NCI-H2029 (cell line): ENCODE measurements at places on chromosomes 3 and 15.

DNA sequence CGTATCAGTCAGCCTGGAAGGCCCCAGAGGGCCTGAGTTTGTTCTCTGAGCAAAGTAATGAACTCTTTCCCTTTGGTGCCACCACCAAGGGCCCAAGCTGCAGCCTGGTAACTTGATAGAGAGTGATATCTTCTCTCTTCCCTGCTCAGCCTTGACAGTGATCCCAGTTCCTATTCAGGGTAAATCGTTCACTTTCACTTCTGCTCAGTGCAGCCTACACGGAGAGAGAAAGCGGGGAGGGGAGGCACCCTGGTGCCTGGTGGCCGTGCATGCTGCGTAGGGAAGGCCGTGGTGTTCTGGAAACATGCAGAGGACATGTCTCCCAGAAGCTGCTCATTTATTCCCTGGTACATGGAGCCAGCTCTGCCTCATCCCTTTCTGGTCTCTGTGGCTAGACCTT is 54.9 kb downstream of the KIF9 start:
- DNase-seq, result no peak

GRCh38 chr3:119359476-119360326 is 65.5 kb downstream of the ARHGAP31 start:
- no peak for DNase-seq

- no peak for DNase-seq
Observed at GRCh38 chr3:50124052-50124799, 30.9 kb upstream of the SEMA3F start.

- no peak for DNase-seq
Observed at GRCh38 chr3:48945891-48946549, 27.4 kb downstream of the ARIH2 start.

GRCh38 chr15:79957741-79958140 is 13.3 kb downstream of the BCL2A1 start:
- no peak for DNase-seq

GRCh38 chr3:146469150-146470017 is at the start of gene PLSCR2:
Gene PLSCR2, minus strand, starts transcription at chr3:146469561. Its CDS starts 9,657 bp downstream, at chr3:146459904.
- DNase-seq, result peak; percentile 79

GRCh38 chr15:41985236-41986160 is 13.1 kb upstream of the EHD4 start:
- no peak for DNase-seq

GRCh38 chr15:46701346-46701745 is 1016.0 kb upstream of the SEMA6D start:
- no peak for DNase-seq

- no peak for DNase-seq
Observed at GRCh38 chr3:44160818-44161217, 80.9 kb upstream of the TOPAZ1 start.

GRCh38 chr3:13262493-13263211 is 157.5 kb downstream of the NUP210 start:
- DNase-seq, result peak; percentile 57

GRCh38 chr3:194460566-194460965 is 26.2 kb downstream of the ATP13A3 start:
- DNase-seq, result no peak

- DNase-seq, result peak; percentile 92
Observed at GRCh38 chr3:156681002-156681401, 6.6 kb downstream of the TIPARP start.

DNA sequence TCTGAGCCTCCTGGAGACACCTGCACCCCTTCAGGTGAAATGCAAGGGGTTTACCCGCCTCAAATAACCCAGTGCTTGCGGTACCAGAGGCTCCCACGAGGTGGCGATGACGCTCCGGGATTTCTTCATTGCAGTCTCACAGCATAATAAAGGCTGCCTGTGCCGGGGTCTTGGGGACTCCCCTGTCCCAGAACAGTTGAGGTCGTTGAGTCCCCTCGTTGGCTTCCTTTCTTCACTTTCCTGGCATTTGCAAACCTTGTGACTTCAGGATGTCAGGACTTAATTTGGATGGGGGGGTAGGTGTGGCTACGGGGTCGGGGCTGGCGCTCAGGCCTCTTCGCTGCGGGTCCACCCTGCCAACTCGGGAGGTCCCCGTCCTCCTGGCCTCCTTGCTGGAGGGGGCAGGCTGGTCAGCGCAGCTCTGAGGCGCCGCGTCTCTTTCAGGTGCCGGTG is 1.3 kb downstream of the GNAT1 start:
- no peak for DNase-seq

GRCh38 chr15:63942486-63943365 is 103.6 kb downstream of the DAPK2 start:
- no peak for DNase-seq

DNA sequence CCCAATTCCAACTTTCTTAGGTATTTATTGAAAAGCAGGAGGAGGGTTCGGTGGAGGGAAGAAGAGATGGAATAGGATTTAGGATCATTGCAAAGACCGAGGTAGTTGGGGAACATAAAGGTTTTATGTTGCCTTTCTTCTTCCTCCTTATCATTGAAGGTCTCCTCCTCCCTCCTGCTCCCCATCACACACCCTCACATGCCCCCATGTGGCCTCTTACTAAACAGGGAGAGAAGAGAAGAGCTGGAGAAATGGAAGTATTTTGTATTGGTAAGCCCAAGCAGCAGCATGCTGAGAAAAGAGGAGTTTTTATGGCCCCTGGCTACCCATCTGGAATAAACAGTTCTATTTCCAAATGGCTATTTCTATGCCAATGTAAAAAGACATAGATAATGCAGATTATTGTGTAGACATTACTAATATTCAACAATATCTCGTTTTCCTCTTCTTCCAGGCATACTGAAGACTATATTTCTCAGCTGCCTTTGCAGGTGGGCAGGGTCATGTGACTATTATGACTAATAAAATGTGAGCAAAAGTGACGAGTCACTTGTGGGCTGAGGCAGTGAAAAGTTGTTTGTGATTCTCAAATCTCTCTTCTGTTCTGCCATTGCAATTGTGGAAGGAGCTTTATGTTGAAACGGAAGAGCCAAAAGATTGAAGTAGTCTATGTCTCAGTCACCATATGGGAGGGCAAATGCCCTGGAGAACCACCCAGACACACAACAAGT is 5.2 kb upstream of the GPR176 start:
- DNase-seq, result no peak

DNA sequence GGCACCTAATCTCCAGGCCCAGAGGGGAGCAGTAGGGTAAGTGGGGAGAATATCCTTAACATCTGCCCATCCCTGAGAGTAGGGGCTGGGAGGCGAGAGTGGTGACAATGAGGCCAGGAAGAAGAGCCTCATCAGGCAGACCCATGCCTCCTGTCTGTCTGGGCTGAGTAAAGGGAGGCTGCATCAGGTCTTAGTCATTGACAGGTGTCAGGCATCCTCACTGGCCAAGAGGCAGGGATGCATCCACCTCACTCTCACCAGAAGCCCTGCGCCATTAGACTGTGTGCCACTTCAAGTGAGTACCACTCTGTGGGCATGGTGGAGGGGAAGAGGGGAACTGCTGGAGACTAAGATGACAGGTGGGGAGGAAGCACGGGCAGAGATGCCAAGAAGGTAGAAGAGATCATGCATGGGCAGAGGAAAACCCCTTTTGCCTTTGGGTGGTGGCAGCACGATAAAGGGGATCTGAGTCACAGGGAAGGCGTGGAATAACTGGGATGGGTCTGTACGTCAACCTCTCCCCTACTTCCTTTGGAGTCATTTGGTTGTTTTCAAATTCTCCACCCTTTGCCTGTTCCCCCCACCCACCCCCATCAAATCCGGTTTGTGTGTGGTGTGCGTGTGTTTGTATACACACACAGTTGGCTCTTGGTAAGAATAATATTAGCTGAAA is 14.1 kb downstream of the ANAPC13 start:
- DNase-seq, result no peak

DNA sequence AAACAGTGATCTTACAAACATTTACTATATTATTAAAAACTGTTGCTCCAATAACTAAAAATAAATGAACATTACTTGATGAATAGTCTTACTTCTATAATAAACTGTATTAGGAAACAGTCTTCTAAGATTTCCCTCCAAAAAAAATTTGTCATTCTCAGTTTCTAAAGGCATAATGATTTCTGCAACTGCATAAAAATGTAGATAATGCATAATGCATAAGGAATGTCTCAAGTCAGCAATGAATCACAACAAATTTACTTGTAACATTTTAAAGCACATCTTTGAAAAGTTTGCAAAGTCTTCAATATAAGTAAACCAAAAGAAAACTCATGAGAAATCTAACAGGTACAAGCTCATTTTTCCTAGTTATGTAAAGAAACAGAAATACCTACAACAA is 113.5 kb downstream of the VPS13C start:
- no peak for DNase-seq

DNA sequence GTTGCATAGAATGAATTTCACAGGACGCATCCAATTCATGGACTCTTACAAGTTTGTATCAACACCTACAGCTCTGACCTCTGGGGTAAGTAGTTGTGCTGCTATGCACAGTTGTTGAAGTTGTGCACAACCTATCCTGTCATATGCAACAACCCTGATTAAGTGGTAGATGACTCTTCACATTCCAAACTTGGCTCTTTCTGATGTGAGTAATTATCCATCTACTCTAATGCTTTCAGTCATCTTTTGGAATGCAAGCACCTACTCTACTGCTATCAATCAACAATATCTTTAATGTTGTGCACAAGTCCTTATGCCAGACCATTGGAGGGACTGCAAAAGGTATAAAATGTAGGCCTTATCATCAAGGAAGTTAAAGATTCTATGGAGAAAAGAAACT is 921.4 kb downstream of the MCTP2 start:
- DNase-seq, result no peak

DNA sequence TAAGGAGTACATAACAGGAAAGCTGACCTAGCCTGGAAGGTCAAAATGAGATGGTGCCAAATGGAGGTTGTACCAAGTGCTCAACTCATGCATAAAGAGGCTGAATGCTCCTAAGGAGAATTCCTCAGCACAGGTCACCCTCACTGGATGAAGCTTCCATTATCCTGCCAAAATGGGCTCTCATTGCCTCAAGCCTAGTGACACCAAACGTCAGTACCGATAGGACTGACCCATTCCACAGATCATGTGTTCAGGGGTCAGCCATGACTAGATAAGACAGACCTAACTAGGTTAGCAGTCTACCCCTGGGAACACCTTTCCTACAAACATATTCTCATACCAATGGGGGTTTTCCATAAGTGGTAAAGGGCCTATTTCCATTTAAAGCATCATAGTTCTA is 160.7 kb downstream of the MEX3B start:
- DNase-seq, result no peak

DNA sequence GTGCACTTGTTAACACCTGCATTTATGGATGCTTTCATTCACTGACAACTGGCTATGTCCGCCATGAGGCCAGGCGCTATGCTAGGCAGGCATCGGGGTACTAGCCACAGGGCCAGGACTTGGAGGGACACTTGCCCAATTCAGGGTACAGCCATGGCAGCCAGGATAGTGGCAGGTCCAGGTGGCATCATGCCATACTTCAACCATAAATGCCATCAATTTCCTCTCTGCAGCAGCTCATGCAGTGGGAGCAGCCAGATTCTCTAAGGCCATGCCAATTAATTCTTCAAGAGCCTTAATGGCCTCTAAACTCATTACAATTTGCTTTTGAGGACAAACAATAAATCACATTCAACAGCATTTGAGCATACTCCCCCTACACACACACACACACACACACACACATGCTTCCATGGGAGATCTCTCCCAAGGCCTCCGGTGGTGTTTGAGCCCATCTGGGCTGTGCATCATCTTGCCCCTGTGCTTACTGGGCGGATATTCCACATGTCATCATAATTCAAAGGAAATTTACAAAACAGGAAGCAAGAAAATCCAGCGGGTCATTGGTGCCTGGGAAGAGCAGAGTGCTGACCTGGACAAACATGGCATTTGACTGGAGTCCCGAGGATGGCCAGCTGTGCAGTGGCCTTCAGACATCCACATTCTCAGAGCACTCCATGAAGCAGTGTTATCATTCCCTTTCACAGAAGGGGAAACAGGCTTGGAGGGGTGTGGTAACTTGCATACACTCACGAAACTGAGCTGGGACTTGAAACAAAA is 109.1 kb downstream of the IQSEC1 start:
- peak; percentile 72 for DNase-seq

DNA sequence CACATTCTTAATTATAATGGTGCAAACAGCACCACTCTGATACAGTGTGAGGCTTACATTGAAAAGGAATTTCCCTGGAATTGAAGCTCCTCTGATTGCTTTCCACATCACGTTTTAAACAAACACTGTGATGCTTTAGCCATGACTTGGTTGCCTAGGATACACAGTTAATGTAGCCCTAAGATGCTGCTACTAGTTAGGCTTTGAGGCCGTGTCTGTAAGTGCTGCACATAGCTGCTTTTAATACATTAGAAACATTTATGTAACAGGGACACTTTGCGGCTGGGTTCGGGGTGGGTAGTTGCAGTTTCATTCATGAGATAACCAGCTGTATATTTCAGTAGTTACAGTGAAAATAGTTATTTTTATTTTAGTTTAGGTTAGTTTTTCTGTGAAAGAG is 334.7 kb downstream of the NLGN1 start:
- DNase-seq, result no peak

DNA sequence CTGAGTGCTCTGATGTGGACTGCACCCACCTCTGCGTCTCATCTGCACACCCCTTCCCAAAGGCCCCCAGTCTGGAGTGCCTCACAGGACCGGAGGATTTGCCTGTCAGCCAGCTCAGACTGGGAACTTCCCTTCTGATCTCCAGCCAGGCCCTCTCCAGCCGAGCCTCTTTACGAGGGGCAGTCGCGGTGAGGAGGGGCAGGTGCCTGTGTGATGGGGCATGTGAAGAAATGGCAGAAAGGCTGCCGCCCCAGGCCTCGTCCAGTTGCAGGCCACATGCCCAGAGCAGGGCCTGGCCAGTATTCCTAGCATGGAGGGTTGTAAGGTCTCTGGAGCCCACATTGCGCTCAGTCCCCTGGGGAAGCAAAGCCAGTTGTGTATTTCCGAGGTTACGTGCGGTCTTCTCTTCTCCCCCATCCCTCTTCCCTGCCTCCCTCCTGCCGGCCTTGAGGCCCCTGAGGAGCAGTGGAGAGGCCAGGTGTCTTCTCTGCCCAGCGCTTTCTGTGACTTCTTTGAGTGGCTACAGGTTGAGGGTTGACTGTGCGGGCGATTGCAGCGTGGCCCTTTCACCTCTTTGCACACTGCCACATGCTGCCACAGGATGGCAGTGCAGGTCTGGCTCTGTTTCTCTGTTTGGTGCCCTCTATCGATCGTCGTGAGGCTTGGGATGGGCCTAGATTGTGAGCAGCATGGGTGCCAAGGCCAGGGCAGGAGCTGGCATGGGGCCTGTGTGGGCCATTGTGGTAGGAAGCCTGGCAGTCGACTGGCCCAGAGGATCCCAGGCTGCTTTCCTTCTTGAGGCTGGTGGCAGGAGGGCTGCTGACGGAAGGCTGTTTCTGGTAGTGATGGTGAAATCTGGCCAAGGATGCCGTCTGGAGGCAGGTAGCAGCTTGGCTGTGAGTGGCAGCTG is 5.3 kb downstream of the CLK3 start:
- peak; percentile 24 for DNase-seq

- no peak for DNase-seq
Observed at GRCh38 chr3:133379926-133380325, 19.9 kb upstream of the BFSP2 start.

DNA sequence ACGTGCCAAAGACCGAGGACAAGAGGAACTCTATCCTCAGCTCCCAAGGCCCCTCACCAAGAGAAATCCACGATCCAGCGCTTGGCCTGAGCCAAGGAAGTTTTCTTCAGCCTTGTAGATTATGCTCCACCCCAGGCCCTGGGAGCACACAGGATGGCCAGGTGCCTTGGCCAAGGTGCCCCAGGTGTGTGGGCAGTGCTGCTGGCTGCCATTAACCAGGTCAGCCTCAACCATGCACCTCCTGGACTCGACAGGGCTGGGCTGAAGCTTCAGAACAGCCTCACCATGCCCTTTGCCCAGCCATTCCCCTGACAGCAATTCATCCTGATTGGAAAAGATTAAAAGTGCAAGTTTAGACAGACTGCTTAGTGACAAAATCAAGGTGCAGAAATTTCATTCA is 10.9 kb upstream of the MESP1 start:
- no peak for DNase-seq
